Left lung (tissue), 14 donors: ENCODE measurements at places on chromosomes 6 and 20. TPM values are rescaled to one million over a fixed set of nuclear protein-coding genes. Genes with fewer than 3 reads are reported as not detected.

The TRPC4AP gene
- total RNA-seq = 67.9 TPM

The BNIP5 gene
- total RNA-seq = not detected

The MEI4 gene
- not detected for total RNA-seq

The SLC35B3 gene
- 22.9 TPM for total RNA-seq

The TP53TG5 gene
- total RNA-seq = not detected

The GNMT gene
- 1.0 TPM for total RNA-seq

- H3K27me3 ChIP-seq = no peaks in the 10 kb centered on the region
- no peaks in the 10 kb centered on the region for H3K4me1 ChIP-seq
- H3K4me3 ChIP-seq = no peak overlapping the region
- H3K27ac ChIP-seq = no peak overlapping the region
- no peaks in the 10 kb centered on the region for H3K36me3 ChIP-seq
- DNase-seq = no peak
Measured at GRCh38 chr6:106882601-106883518, 91.7 kb downstream of the CD24 start.

- no peaks in the 10 kb centered on the region for H3K36me3 ChIP-seq
- H3K4me3 ChIP-seq = no peak overlapping the region
- no peak for DNase-seq
- H3K4me1 ChIP-seq = no peaks in the 10 kb centered on the region
- no peak overlapping the region for H3K27ac ChIP-seq
Measured at GRCh38 chr6:164216368-164216767, 801.9 kb downstream of the QKI start.

DNA sequence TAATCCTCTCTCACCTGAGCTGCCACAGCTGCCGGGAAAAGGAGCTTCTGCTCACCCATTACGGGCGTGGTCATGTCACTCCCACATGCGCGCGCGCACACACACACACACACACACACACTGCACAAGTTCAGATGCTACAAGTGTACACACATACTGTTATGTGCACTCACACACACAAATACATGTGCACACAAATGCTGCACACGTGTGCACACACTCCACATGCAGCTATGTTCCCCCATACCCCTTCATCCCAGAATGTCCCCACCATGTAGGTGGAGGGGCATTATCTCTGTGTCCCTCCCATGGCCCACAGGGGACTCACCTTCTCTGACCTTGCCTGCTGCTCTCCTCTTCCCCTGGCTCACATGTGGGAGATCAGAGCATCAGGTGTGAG is 37.3 kb downstream of the GNAS-AS1 start:
- no peaks in the 10 kb centered on the region for H3K27me3 ChIP-seq
- H3K27ac ChIP-seq = no peak overlapping the region
- no peaks in the 10 kb centered on the region for H3K4me1 ChIP-seq
- no peak overlapping the region for H3K4me3 ChIP-seq
- no peaks in the 10 kb centered on the region for H3K36me3 ChIP-seq
- DNase-seq = no peak

DNA sequence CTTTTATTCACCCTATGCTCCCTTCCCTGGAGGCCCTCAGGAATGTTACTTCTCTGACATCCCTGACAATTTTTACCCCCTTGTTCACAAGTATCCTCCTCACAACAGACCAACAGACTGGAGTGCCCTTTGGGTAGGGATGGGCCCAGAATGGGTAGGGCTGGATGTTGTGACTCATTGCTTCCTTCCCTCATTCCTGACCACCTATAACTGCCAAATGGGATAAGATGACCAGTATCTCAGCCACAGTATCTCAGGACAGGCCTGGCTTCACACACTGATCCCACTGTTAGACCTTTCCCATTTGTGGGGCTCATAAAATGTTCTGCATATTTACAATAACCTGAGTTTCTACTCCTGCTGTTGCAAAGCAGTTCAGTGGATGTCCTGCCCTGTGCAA is 223.0 kb upstream of the LRFN2 start:
- H3K36me3 ChIP-seq = no peaks in the 10 kb centered on the region
- no peaks in the 10 kb centered on the region for H3K27me3 ChIP-seq
- DNase-seq = no peak
- no peaks in the 10 kb centered on the region for H3K4me1 ChIP-seq
